Hematopoietic multipotent progenitor cell treated with erythropoietin and hydrocortisone succinate and interleukin-3 and kit ligand, for 17 days (in vitro differentiated cells): ENCODE measurements at places on chromosomes 5 and 9.
A peak's percentile ranks its signal among the peaks of the same experiment; 100 is the strongest.

DNA sequence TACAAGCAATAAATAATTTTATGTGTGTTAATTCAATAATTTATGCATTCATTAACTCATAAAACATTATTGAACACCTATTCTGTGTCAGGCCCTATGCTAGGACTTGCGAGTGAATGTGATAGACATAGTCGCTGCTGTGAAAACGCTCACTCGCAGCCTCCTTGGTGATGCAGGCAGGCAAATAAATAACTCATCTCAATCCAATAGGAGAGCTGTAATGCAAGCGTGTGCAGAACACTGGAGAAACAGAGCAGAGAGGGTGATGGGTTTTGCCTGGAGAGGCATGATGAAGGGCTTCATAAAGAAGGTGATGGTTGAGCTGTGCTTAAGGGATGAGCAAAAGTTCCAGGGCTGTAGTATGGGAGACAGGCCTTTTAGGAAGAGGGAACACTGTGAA is 111.3 kb upstream of the ZNF462 start:
- DNase-seq, result no peak

GRCh38 chr5:150155258-150156026 is at the start of gene PDGFRB:
Gene PDGFRB (minus strand): TSS chr5:150155845. CDS start chr5:150137047, 18,798 bp downstream.
- DNase-seq, result no peak

DNA sequence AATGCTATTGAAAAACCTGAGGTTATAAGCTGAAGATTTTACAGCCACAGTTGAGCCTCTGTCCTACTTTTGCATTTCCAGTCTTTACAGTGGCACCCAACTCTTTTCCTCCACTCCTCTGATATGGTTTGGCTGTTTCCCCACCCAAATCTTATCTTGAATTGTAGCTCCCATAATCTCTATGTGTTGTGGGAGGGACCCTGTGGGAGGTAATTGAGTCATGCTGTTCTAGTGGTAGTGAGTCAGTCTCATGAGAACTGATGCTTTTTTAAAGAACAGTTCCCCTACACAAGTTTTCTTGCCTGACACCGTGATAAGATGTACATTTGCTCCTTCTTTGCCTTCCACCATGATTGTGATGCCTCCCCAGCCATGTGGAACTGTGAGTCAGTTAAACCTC is 646.1 kb upstream of the SEMA6A start:
- DNase-seq, result no peak

GRCh38 chr5:119341452-119342349 is 14.1 kb upstream of the TNFAIP8 start:
- DNase-seq, result no peak

DNA sequence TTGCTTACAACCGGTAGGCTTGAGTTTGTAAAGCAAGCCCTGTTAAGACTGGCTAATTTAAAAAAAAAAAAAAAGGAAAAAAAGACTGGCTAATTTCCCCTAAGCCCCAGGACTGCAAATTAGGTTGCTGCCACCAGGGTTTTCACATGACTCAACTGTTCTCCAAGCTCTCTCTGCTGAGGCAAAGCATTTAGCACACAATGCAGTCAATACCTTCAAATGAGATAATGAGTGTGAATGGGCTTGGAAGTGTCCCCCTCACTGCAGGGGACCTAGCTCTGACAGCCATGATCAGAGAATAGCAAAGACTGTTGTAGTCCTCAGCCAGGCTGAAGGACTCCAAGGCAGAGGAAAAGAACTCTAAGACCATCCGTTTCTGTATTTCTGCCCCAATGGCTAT is 42.8 kb upstream of the ZSWIM6 start:
- DNase-seq, result no peak

- DNase-seq, result no peak
These were observed 151.1 kb upstream of the ERCC6L2 start for GRCh38 chr9:95724253-95724991.

- DNase-seq, result peak; percentile 71
These were observed at the start of gene CCDC69 for GRCh38 chr5:151223447-151224264. Gene CCDC69 (minus strand): TSS chr5:151224092. CDS start chr5:151223970, 122 bp downstream.

DNA sequence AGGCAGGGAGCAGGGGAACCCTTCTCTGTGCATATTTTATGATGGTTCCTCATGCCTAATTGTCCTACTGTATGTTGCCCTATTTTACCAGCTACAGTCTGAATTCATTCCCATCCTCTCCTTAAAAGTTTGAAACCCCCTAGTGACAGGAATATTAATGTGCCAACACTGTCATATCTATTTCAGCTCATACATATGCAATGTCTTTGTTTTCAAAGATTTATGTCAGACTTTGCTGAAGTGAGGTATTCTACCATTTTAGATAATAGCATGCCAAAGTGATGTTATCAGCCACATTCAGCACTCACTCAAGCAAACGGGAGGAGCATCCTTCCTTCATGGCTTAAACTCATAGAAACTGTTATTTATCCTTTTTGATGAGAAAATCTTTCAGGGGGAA is 696.5 kb downstream of the NR2F1-AS1 start:
- no peak for DNase-seq

DNA sequence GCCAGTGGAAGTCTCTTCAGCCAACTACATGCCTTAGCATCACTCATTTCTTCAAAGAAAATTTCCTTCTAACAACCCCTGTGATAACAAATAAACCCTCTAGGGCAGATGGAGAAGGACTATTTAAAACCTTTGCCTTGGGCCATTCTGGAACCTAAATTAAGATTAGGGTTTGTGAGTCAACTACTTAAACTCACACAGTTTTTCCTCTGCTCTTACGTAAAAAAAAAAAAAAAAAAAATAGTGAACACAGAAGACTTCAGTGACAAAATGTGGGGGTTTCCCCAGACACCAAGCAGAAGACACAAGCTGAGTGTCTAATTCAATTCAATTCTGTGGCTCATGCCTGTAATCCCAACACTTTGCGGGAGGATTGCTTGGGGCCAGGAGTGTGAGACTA is 65.8 kb upstream of the ERCC6L2 start:
- DNase-seq, result no peak

GRCh38 chr9:35688558-35689541 is 875 bp downstream of the TPM2 start:
- DNase-seq, result no peak
